ENCODE measurements at places on chromosomes 6 and 20.

- no peak for DNase-seq
Observed at GRCh38 chr6:142699391-142699790, 245.6 kb downstream of the HIVEP2 start.

- DNase-seq: no peak
Observed at GRCh38 chr20:41055679-41056078, 27.1 kb downstream of the TOP1 start.

DNA sequence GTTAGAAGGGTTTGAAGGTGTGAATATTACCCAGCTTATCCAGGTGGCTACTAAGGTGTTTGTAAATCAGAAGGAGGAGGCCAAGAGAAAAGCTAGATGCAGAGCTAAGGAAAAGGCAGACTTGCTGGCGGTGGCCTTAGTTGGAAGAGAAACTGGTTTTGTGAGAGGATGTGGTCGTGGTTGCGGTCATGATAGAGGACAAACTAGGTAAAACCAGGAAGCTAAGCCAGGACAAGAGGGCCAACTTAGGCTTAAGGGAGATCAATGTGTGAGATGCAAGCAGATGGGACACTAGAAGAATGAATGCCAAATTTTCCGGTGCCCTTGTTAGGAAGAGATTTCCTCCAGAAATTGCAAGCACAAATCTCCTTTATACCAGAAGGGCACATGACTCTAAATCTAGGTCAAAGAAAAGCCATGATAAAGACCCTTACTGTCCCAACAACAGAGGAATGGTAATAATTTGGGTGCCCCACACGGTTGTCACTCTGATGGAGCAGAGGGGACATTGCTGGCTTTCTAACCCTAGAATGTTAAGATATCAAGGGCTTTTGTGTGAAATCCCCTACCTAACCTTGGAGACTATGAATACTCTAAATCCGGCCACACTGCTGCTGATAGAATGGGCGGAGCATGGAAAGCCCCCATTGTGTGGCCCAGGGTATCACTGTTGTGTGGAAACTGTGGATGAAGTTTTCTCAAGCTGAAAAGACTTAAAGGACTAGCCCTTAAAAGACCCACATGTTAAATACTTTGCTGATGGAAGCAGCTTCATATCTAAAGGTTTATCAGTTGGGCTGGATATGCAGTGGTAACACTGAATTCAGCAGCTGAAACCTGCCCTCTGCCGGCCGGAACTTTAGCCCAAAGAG lies 7.8 kb downstream of the IL22RA2 start:
- DNase-seq: peak; percentile 24

DNA sequence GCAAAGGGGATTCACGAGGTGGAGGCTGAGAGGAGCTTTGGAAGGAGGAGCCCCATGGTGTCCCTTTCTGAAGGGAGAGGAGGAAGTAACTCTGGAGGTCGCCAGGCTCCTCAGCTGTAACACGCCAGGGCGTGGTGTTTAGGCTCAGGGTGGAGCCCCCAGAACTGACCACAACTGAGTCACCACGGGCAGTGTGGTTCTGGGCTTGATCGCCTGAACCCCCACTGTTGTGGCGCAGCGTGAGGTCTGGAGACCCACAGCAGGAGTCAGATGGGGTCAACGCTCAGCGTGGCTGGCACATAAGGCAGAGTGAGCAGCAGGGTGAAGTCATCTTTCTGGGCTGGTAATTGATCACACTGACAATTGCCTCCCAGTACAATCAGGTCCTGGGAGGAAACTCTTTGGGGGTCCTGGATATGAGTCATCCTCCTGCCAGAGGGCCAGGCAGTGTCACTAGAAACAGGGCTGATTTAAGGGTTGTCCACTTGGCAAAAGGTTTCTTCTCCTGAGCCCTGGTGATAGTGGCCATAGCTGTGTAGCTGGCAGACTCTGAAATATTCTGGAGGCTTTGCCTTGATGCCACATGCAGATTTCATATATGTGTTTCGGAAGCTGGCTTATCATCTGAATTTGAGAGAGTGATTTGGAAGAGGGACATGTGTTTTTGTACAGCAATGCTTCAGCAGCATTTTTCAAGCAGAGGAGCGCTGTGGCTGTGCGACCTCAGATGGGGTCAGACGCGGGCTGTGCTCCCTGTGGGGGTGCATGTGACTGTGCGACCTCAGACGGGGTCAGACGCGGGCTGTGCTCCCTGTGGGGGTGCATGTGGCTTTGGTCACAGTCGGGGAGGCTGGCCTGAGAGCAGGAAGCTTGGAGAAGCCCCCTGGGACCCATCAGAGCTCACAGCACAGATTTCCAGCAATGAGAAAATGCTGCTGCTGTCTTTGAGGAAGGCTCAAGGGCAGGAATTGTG lies 50.0 kb downstream of the SYNJ2 start:
- DNase-seq: no peak

- peak; percentile 78 for DNase-seq
Observed at GRCh38 chr6:32415521-32416019, 8.6 kb upstream of the BTNL2 start.

GRCh38 chr6:9116026-9116425 lies 680.7 kb upstream of the SLC35B3 start:
- no peak for DNase-seq

GRCh38 chr6:18171871-18172270 lies 16.6 kb downstream of the KDM1B start:
- DNase-seq: no peak

All from activated CD4-positive, alpha-beta T cell treated with anti-CD3 and anti-CD28 coated beads, Interleukin-2, amount 50 U/mL, for 1 hour (primary cell).